Activated CD4-positive, alpha-beta T cell treated with anti-CD3 and anti-CD28 coated beads, Interleukin-2, amount 10 ng/mL, durations not matched to agents 7 days and 5 days (primary cell): ENCODE measurements at places on chromosomes 2 and 18. TPM values are rescaled to one million over a fixed set of nuclear protein-coding genes. Genes with fewer than 3 reads are reported as not detected.

Gene GALR1
- total RNA-seq: not detected

Gene SCN3A
- not detected for total RNA-seq

Gene NEU4
- not detected for total RNA-seq

Gene IL1F10
- total RNA-seq: not detected

Gene HPCAL1
- 61.6 TPM for total RNA-seq

Gene CCBE1
- total RNA-seq: not detected

Gene SLC11A1
- 0.17 TPM for total RNA-seq

Gene SLC19A3
- not detected for total RNA-seq

GRCh38 chr2:15758848-15759247 is 167.2 kb downstream of the DDX1 start:
- no peak overlapping the region for H3K27ac ChIP-seq
- no peaks in the 10 kb centered on the region for H3K36me3 ChIP-seq
- no peaks in the 10 kb centered on the region for H3K4me1 ChIP-seq

- no peaks in the 10 kb centered on the region for H3K36me3 ChIP-seq
- H3K4me1 ChIP-seq: no peaks in the 10 kb centered on the region
- H3K4me3 ChIP-seq: no peak overlapping the region
Observed at GRCh38 chr2:229282758-229283546, 11.9 kb upstream of the PID1 start.

DNA sequence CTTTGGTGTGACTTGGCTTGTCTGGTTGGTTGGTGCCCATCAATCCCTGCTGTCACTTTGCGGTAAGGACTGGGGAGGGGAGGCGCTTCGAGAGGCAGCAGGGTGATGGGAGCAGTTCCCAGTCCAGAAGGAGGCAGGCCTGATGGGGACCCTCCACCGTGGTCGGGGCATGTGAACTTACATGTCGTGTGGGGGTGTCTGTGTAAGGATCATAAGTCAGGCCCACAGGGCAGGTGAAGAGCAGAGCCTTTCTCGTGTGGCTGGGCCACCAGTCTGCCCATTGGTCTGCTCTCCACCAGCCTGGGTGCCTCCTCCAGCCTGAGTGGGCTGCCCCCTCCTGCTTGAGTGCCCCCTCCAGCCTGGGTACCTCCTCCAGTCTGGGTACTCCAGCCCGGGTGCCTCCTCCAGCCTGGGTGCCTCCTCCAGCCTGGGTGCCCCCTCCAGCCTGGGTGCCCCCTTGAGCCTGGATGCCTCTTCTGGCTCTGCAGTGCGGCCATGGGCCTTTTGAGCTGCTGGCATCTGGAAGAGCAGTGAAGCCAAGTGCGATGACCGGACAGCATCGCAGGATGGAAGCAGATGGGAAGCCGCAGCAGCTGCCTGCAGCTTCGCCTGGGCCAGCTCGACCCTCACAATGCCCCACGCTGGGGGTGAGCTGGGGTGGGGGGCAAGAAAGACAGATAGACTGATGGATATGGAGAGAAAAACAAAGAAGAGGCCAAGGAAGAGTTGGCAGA is 25.0 kb downstream of the ATOH8 start:
- DNase-seq: no peak
- no peaks in the 10 kb centered on the region for H3K36me3 ChIP-seq
- no peak overlapping the region for H3K27ac ChIP-seq
- H3K27me3 ChIP-seq: peaks cover 11% of the 10 kb centered on the region

GRCh38 chr2:66447677-66448076 is 12.8 kb downstream of the MEIS1 start:
- no peaks in the 10 kb centered on the region for H3K4me1 ChIP-seq
- H3K36me3 ChIP-seq: no peaks in the 10 kb centered on the region

GRCh38 chr2:219973136-219973535 is 345.7 kb downstream of the SLC4A3 start:
- H3K27ac ChIP-seq: no peak overlapping the region
- H3K27me3 ChIP-seq: no peaks in the 10 kb centered on the region
- DNase-seq: no peak

DNA sequence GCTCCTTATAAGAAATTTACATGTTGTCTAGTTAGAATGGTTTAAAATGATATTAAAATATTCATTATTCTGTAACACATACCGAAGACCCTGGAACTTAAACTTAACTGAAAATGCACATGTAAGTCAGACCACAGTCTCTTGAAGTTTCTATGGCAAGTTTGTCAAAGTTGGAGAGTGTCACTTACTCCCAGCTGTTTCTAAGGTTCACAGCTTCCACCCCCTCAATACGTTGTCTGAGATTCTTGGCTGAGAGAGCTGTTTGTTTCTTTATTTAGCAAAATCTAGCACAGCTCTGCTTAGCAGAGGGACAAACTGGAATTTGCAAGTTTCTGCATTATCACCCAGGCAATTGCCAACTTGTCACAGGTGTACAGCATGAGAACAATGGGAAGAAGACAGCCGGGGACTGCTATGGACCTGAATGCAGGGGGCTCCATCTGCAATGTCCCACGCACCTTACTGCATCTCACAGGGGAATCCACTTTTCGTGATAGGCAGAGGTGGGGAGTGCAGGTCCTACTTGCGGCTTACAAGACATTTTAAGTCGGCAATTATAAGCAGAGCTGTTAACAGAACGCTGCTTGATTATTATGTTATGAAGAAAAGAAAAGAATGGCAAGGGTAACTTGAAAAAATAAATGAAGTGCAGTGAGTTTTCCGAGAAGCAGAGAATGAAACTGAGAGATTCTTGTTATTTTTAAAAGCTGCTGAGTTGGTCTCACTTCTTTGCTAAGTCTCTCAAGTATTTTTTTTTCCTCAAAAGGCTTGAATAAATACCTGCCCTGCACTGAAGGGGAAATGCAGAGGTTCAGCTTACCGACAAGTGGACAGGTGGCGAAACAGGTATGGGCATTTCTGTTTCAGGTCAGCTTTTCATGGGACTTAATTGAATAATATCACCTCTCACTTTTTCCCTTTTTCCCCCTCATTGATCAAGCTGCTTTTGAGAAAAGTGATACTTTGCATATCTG is 1072.1 kb upstream of the FANCL start:
- H3K4me3 ChIP-seq: no peak overlapping the region
- H3K27me3 ChIP-seq: peaks cover 25% of the 10 kb centered on the region
- peaks cover 4% of the 10 kb centered on the region for H3K4me1 ChIP-seq

DNA sequence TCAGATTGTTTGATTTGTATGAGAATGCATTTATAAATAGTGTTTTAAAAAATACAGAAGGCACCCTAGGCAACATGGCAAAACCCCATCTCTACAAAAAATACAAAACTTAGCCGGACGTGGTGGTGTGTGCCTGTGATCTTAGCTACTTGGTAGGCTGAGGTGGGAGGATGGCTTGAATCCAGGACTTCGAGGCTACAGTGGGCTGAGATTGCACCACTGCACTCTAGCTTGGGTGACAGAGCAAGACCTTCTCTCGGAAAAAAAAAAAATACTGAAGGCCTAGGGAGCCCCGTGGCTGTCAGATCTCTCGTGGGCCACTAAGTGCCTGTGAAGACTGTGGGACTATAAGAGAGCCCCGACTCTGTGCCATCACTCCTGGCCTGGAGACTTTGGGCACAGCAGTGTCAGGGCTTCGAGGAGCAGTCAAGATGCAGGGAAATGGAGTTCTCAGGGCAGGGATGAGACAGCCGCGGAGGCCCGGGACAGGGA is 40.5 kb downstream of the MYO7B start:
- H3K27me3 ChIP-seq: peaks cover 12% of the 10 kb centered on the region
- no peak for DNase-seq
- H3K27ac ChIP-seq: peak overlapping the region; percentile 81
- no peaks in the 10 kb centered on the region for H3K36me3 ChIP-seq
- peaks cover 22% of the 10 kb centered on the region for H3K4me1 ChIP-seq
- no peak overlapping the region for H3K4me3 ChIP-seq

DNA sequence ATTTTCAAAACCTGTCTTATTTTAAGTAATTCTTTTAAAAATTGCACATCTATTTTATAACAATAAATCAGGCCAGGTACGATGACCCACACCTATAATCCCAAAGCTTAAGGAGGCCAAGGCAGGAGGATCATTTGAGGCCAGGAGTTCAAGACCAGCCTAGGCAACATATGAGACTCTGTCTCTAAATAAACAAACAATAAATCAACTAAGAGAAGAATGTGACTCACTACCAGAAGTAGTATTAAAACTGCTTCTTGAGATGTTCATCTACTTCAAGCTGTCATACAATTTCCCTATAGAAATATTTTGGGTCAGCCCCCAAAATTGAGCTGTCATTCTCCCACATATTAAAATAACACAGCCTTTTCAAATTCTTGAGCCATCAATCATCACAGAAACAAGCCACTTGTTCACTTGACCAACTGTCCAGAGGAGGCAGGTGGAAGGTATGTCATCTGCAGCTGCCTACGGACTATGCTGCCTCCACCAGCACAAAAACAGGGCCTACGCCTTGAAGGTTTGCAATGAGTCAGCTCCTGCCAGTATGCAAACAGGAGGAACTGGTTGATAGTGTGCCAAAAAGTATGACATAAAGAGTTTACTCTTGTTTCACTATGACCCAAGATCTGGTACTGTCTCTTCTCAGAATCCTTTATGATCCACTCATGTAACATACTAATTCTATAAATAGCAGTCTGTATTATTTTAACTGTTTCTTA is 33.6 kb downstream of the KIDINS220 start:
- H3K4me1 ChIP-seq: peaks cover 21% of the 10 kb centered on the region
- peak; percentile 27 for DNase-seq
- peaks cover 64% of the 10 kb centered on the region for H3K36me3 ChIP-seq
- no peaks in the 10 kb centered on the region for H3K27me3 ChIP-seq

DNA sequence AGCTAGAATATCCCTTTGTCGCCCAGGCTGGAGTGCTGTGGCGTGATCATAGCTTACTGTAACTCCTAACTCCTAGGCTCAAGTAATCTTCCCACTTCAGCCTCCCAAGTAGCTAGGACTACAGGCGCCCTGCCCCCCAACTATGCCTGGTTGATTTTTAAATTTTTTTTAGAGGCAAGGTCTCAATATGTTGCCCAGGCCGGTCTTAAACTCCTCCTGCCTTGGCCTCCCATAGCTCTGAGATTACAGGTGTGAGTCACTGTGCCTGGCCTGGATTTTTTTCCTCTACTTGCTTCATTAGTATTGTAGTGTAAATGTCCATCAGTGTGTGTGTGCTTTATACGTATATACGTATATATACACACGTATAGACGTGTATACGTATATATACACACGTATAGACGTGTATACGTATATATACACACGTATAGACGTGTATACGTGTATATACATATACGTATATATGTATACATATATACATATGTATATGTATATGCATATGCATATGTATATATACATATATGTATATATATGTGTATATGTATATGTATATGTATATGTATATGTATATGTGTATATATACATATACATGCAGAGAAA is 124.4 kb downstream of the DIS3L2 start:
- H3K36me3 ChIP-seq: peaks cover 11% of the 10 kb centered on the region
- H3K4me3 ChIP-seq: no peak overlapping the region
- H3K27ac ChIP-seq: no peak overlapping the region
- DNase-seq: no peak
- peaks cover 4% of the 10 kb centered on the region for H3K4me1 ChIP-seq

DNA sequence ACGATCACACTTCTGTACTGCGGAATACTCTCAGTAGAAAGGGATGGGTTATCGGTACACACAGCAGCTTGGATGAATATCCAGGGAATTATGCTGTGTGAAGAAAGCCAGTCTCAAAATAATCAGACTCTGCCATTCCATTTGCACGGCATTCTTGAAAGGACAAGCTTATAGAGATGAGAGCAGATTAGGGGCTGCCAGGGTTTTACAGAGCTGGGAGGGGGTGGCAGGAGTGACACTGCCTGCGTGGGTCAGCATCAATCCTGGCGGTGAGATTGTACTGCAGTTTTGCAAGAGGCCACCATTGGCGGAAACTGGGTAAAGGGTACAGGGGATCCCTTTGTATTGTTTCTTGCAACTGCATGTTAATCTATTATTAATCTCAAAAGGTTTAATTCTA is 16.6 kb downstream of the KCNG2 start:
- H3K27ac ChIP-seq: no peak overlapping the region
- H3K36me3 ChIP-seq: no peaks in the 10 kb centered on the region
- H3K27me3 ChIP-seq: peaks cover 11% of the 10 kb centered on the region
- no peak for DNase-seq
- H3K4me1 ChIP-seq: no peaks in the 10 kb centered on the region

DNA sequence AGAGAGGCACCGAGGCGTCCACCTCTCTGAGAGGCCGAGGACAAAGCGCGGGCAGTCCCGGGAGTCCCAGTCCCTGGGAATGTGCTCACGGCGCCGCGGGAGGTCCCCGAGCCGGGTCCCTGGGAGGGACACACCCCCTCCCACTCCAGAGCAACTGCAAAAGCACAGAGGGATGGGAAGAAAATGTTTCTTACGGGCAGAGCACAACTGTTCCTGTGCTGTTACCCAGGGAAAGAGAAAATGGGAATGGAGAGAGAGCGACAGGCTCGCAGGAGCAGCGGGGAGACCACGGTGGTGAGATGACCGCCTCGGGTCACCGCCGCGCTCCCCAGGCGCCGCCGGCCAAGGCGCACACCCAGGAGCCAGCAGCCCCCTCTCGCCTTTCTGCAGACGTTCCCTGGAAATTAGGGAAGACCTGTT is 1.2 kb upstream of the BCL11A start:
- no peaks in the 10 kb centered on the region for H3K36me3 ChIP-seq
- H3K4me1 ChIP-seq: peaks cover 46% of the 10 kb centered on the region

DNA sequence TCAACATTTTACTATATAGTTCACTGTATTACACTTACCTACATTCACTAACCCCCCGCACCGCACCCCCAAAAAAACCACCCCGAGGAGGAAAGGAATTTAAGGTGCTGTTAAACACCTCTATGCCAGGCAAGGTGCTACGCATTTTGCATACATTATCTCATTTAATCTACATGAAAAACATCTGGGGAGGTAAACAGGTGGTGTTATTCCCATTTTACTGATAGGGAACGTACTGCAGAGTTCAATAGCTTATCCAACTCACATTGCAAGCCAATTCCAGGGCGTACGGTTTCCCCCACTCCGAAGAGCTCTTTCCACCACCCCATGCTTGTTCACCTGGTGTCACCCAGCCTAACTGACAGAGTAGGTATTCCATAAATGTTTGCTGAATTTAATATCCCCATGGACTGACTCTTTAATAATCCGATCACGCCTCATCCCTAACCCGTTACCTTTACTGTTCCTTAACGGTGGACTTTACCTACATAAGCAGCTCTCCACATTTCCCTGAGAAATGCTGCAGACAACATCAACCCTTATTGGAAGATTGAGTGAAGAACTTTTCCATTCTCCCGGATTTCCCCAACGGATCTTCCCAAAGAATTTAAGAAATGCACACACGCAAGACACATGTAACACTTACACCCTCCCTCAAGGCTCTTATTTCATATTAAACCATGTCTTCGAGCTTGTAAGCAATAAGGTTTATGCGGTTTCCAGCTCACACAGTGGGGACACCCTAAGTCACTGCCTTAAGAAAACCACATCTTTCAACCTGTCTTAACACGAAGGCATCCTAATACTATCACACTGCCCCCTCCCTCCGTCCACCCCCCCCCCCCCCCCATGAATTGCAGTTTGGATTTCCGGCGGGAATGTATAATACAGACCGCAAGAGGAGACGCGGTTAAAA is 1.2 kb downstream of the RAPH1 start:
- peaks cover 16% of the 10 kb centered on the region for H3K36me3 ChIP-seq
- peak overlapping the region; percentile 72 for H3K27ac ChIP-seq
- peak; percentile 33 for DNase-seq
- H3K4me3 ChIP-seq: peak overlapping the region; percentile 74
- H3K4me1 ChIP-seq: peaks cover 28% of the 10 kb centered on the region

- H3K4me3 ChIP-seq: no peak overlapping the region
- peaks cover 3% of the 10 kb centered on the region for H3K4me1 ChIP-seq
- no peak overlapping the region for H3K27ac ChIP-seq
- peaks cover 9% of the 10 kb centered on the region for H3K27me3 ChIP-seq
Observed at GRCh38 chr2:72138011-72138881, 9.4 kb downstream of the CYP26B1 start.

GRCh38 chr2:146826388-146826787 is 1018.4 kb upstream of the ACVR2A start:
- H3K36me3 ChIP-seq: no peaks in the 10 kb centered on the region
- DNase-seq: no peak
- no peaks in the 10 kb centered on the region for H3K27me3 ChIP-seq
